CD4-positive, alpha-beta T cell treated with Interleukin-21 for 1 hour (primary cell): ENCODE measurements at places on chromosomes 1 and 21.

- no peak for DNase-seq
These were observed 92.5 kb upstream of the LRRC8D start for GRCh38 chr1:89728381-89728780.

- no peak for DNase-seq
These were observed 13.9 kb downstream of the PLA2G2F start for GRCh38 chr1:20153000-20153418.

DNA sequence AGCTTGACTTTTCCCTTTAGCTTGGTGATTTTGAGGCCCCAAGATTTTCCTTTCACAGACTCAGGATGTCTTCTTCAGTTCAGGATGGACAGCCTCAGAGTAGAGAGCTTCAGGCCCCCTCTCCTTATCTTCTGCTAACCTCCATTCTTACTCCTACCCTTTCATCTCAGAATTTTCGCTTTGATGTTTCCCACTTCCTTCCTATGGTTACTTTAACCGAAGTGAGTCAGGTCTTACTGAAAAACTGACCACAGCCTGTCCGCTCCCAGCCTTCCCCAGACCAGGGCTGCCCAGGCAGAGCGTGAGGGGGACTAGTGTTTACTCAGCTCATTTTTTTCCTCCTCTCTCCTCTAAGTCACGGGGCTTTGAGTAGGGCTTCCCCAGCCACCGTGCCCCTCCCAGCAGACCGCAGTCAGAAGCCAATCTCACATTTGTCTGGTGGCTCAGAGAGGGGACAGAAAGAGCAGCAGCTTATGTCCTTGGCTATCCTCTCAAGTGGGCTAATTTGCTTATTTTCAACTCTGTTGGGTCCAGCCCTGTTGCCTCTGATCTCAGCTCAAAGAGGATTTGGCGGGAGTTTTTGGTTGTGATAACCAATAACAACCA is 4.2 kb upstream of the IL19 start:
- peak; percentile 77 for DNase-seq

DNA sequence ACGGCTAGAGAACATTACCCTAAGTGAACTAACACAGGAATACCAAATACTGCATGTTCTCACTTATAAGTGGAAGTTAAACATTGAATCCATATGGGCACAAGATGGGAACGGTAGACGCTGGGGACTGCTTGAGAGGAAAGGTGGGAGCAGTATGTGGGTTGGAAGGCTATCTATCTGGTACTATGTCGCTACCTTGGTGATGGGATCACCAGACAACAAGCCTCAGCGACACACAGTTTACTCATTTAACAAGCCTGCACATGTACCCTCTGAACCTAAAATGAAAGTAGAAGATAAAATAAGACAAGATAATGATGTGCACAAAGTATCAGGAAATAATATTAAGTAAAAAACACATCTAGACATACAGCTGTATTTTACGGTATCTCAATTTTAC is 819 bp downstream of the PYHIN1 start:
- DNase-seq, result peak; percentile 41

GRCh38 chr1:67052741-67053534 is 1.0 kb downstream of the SLC35D1 start:
- DNase-seq, result peak; percentile 37

DNA sequence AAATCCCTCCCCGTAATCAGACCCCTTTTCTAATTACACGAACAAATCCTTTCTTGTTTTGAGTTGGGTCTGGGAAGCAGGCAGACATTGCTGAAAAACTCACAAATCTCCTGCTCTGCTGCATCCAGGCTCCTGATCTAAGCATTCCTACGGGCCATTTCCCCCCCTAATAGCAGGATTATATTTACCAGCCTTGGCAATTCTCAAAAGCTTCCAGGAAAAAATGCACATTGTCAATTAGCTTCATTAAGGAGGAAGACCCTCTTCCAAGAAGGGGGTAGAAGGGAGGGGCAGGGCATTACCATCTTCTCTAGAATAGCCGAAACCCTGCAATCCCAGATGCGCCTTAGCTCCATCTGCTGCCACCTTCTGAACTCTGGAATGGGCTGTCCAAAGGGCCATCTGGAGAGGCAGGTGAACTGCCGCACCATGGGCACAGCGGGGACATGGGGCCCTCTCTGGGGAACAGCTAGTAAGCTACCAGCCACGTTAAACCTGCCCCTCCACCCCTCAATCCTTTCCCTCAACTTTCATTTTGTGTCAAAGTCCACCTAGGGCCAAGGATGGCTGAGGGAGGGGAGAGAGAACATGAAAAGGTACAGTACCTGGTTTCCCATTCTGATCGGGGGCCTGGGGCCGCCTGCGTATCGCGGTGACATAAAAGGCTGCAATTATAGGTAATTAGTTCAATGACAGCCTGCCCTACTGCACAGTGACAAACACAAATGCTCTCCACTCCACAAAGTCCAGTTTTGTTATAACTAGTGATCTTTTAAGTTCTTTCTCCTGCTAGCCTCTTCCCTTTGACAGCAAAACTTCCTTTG is 56.8 kb downstream of the MRPL37 start:
- no peak for DNase-seq

DNA sequence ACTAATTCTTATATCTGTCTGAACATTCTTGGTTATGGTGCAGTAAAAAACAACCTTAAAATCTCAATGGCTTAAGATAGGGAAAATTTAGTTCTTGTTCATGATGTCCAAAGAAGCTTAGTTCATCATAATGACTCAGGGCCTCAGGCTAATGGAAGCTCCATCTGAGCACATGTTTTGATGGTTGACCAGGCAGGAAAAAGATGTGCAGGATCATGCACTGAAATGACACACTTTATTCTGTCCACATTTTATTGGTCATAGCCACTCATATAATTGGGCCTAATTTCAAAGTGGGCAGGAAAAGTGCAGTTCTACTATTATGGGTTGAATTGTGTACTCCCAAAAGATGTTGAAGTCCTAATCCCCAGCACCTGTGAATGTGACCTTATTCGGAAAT is 198.2 kb downstream of the CENPF start:
- DNase-seq, result no peak

GRCh38 chr1:56036479-56036878 is 542.9 kb downstream of the PLPP3 start:
- no peak for DNase-seq

DNA sequence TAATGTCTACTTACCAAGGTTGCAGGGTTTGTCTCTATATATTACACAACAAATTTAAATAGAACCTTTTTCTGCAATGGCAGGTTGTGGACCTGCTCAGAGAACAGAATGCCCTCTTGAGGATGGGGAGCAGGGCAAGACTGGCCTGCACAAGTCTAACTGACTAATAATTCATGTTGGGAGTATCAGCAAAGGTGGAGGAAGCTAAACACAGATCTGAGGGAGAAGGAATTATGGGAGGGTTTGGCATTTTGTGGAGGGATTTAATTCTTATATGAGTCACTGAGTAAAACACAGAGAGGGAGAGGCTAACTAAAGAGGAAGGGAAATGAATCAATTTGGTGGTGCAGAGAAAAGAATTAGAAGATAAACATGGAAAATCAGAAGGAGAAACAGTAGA is 40.0 kb downstream of the CLDN17 start:
- DNase-seq, result no peak

DNA sequence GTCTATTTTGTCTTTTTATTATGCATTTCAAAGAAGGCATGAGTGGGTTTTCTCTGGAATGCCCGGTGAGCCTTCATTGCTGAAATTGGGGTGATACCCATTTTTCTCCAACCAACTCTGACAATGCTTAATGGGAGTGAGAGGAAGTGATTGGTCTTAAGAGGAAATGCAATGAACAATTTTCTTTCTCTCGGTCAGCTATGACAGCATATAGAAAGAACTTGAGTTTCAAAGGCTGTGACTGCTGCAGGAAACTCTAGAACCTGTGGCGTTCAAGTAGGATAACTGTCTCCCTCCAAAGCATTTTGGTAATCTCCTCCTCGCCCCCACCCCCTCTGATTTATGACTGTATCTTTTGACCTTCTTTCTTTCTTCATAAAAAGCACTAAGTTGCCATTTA is 155.9 kb downstream of the LYPLAL1 start:
- DNase-seq, result no peak

DNA sequence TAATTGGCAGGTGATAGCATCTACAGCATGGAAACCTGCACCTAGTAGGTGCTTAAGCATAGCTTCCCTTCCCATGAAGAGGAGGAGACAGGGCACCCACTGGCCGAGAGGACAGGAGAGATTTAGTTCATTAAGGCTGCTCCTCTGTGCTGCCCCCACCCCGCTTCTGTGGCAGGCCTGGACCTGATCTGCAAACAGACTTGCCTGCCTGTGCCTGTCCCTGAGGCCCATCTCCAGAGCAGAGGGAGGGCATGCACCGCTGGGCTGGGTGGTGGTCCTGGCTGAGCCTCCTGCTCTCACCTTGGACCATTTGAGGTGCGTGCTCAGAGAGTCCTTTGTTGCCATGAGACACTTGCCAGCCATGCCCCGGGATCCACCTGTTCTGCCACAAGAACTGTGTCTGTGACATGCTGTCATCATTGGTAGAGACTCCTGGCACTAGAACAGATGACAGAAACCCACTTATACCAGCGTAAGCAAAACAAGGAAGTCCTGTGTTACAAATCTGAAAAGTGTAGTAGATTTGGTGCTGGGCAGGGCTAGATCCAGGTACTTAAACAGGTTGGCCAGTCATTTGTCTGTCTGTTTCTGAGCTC is 55.6 kb downstream of the PTPRF start:
- DNase-seq, result no peak

DNA sequence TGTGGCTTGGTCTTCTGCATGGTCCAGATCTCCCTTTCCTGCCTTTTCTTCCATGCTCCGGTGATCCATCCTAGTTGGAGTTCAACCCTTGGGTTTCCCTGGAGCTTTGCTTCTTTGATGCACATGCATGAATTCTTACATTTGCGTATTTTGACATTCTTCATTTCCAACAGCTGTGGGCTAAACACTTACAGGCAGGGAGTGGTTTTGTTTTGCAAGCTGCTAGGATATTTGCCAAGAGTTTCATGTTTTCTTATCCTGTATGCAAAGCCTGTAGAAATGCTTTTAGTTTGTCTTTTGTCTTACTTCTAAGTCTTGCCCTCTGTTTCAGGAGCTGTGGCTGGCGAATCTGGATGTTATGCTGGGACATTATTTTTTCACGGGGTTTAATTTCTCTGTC is 90.3 kb upstream of the PAXBP1 start:
- no peak for DNase-seq

DNA sequence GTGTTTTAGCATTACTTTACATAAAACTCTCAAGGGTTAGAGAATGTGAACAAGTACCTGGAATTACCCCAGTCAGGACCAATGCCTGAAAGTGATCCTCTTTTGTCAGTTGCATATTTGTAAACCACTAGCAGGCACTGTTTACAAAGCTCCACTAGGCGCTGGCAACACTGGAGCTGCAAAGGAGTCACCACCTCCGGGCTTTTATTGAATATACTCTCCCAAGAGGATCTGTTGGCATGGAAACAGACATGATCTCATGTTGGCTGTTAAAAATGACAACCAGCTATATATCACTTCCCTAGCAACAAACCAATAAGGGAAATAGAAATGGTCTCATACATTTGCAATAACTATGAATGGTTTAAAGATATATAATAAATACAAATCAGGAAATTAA is 116.0 kb downstream of the TTLL7 start:
- no peak for DNase-seq

DNA sequence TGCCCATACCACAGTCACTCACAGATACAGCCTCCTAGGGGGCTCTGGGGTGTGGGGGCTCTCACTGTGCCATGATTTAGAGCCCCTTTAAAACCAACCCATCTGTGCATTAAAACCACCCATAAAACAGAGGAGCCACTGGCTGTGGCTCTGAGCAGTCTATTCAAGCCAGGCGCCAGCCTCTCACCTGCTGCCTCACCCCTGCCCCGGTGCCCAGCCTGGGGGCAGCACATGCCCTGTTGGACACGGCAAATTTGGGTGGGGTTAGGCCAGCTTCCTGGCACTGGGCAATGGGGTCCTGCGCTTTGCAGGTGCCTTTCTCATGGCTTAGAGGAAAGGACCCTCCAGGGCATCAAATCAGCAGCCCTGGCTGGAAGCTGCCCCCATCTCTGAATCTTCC is 73.1 kb downstream of the CASZ1 start:
- DNase-seq, result no peak

DNA sequence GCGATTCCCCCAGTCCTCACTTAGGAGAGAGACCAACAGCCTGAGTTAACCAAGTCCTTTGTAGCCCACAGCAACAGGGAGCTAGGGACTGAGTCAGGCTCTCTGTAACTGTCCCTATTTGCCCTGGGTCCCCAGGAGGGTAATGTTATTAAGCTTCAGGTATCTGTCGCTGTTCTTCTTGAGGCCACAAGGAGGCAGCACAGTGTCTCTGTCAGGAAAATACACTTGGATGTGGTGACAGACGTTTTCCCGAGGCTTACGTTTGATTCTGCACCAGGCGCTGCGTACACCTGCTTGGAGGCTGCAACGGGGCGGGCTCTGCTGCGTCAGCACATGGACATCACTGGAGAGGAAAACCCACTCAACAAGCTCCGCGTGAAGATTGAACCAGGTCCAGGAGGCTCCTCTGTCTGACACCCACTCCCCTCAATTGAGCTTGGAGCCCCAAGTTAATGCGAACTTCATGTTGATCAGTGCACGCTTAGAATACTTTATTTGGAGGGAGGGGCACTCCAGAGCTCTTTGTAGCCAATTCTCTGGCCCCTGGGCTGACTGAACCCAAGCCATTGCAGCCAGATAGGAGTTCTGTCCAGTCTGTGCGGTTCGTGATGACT is 10.7 kb upstream of the ELF3 start:
- peak; percentile 40 for DNase-seq

- DNase-seq, result no peak
These were observed 88.1 kb upstream of the HIVEP3 start for GRCh38 chr1:42006836-42007235.

- DNase-seq, result no peak
These were observed 61.8 kb upstream of the DNAH14 start for GRCh38 chr1:224867715-224868114.

- no peak for DNase-seq
These were observed 96.8 kb downstream of the NRIP1 start for GRCh38 chr21:14968029-14968428.

- DNase-seq, result no peak
These were observed 1211.6 kb upstream of the ADGRL4 start for GRCh38 chr1:80218112-80218511.

DNA sequence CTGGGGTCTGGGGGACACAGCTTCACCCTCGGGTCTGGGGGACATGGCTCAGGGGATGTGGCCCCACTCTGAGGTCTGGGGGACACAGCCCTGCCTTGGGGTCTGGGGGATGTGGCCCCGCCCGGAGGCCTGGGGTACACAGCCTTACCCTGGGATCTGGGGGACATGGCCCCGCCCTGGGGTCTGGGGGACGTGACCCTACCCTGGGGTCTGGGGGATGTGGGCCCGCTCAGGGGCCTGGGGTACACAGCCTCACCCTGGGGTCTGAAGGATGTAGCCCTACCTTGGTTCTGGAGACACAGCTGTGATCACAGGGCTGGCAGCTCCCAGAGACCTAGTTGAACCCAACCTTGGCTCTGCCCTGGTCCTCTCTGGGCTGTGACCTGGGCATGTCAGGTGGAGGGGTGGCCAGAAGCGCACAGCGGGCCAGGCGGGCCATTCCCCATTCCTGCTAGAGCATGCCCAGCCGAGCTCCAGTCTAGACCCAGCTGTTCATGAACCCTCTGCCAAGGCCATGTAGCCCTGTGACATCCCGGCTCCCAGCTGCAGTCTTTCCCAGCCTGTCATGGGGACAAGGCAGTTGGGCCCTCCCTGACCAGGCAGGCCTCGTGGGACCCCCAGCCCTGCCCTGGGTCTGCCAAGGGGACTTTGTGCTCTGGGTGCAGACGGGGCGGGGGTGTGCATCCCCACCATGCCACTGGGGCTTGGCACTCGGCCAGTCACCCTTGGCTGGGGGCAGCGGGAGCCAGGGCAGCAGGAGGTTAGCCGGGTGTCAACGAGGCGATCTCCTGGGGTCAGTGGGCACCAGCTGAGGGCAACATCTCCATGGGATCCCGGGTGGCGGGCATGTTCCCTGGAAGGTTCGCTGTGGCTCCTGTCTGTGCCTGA is 43.9 kb downstream of the WNT9A start:
- DNase-seq, result no peak
